Frontal cortex (tissue), 4 donors: ENCODE measurements at places on chromosomes 2 and 18.

GRCh38 chr2:6443061-6443823 lies 422.5 kb downstream of the CMPK2 start:
- no peak for DNase-seq

DNA sequence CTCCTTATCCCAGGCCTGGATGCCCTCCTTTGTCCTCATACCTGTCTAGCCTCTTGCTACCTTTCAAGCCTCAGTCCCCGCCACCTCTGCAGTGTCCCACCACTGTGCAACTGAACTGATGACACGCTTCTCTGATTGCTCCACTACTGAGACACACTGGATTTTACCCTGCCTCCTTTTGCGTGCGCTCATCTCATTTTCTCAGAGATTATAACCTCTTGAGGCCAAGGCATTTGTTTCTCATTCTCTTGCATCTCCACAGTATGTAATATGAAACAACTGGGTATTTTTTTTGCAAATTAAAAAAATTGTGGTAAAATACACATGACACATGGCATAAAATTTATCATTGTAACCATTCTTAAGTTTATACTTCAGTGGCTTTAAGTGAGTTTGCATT lies 95.4 kb downstream of the PRKCE start:
- no peak for DNase-seq

DNA sequence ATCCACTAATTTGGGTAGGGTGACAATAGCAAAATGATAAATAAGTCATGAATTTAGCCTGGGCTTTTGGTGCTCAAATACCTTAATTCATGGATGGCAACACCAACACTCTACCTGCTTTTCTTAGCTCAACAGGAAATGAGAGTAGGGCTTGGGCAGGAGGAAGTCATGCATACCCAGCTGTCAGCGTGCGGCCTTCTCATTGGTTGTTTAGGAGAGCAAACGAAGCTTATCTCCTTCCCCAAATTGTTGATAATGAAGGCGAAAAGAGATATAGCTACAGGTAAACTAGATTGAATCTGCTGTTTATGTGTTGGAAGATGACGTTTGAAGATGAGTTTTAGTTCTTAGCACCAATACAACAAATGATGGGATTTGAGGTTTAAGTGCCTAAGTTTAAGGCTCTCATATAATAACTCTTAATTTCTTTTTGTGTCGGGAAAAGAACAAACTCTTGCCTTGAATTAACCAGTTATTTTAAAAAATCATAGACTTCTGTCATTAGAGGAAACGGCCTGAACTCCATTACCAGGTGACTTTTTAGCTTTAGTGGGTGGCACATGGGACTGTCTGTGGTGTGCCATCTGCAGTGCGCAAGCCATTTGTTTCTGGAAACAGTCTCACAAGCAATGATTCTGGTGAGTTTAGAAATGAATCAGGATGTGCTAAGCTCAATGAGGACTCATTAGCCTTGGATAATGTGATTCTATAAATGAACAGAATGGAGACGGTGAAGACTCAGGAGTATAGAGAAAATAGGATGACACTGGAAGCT lies 19.8 kb downstream of the MAP4K4 start:
- no peak for DNase-seq

DNA sequence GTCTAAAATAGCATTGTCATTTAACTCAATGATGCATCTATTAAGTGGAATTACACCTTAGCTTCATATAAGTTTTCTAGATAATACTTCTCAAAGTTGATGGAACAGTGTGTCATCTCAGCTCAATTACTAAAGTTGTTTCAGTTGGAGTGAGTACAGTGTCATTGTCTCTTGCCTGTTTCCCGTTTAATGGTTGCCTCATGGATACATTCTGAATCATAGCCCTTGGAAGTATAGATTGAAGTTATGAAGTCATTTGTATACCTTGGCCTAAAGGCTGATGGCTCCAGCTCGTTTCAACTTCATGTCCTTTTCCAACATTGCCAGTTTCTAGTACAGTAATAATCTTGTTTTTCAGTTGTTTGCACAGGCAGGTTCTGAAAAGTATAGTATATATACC lies 130.5 kb upstream of the NOSTRIN start:
- no peak for DNase-seq

GRCh38 chr2:232666051-232666805 lies 30.9 kb upstream of the GIGYF2 start:
- no peak for DNase-seq

DNA sequence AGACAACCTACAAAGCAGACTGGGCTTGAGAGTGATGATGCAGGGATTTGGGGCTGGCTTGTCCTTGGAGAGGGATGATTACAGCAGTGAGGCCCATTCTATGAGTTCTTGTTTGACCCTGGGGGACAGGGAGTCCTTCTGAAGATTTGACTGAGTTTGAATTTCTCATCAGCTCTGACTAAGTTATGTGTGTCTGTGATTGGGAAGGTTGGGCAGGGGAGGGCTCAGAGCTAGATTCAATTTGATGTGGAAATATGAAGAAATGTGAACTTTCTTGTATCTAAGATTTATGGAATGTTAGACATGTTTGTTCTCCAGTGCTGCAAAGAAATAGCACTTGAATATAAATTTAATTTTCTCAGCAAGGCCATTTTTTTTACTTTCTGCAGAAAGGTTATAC lies 19.9 kb upstream of the IL1R2 start:
- no peak for DNase-seq

- DNase-seq, result no peak
Measured at GRCh38 chr2:238505119-238505891, 78.6 kb downstream of the ASB1 start.

DNA sequence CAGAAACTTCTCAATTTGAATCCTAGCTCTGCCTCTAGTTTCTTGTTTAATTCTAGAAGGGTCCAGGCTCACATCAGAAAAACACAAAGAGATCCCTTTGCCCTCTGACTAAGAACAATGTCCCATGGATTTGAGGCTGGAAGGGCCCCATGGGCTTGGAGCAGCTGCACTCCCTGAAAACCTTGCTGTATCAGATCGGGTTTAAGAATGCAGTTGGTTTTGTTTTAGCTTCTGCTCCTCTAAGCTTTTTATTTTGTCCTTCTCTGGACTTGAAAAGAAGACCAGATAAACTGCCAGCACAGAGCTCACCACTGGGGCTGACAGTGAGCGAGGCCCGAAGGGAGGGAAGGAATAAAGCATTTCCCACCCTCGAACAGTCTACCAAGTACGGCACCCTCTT lies 69.2 kb upstream of the WIPF1 start:
- no peak for DNase-seq

GRCh38 chr18:64409511-64409910 lies 260.6 kb upstream of the LINC00305 start:
- no peak for DNase-seq

DNA sequence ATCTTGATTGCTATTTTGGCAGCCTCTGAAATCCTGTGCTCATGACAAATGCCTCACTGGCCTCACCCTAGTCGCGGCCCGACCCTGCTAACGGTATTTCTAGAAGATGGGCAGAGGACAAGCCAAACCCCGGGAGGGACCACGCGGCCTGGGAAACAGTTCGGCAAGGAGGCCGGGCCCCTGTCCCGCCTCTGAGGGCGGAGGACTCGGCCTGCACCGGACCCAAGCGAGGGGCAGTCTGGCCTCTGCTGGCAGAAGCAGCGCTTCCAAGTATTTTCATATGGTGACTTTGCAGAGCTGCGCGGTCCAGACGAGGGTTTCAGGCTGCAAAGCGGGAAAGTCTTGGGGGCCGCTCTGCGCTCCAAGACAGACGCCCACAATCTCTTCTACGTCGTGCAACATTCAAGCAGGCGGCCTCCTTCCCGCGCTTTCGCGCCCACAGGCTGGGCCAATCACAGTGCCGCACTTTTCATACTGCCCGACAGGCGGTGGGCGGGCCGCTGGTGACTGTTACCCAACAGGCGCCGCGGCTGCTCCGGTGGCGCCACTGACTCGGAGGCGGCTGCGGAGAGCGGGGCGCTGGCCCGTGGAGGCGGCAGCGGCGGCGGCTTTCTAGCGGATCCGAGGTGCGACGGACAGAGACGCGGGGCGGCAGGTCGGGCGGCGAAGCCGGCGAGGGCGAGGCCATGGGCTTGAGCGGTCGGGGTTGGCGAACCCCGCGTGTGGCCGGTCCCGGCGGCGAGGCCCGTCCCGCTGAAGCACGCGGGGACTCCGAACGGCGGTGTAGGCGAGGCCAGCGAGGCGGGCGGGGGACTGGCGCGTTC lies at the start of gene RBM44:
TSS of gene RBM44 (plus strand) at position 544 of the 824 bp plus-strand sequence. CDS start 14,831 bp downstream, outside the sequence.
- no peak for DNase-seq

DNA sequence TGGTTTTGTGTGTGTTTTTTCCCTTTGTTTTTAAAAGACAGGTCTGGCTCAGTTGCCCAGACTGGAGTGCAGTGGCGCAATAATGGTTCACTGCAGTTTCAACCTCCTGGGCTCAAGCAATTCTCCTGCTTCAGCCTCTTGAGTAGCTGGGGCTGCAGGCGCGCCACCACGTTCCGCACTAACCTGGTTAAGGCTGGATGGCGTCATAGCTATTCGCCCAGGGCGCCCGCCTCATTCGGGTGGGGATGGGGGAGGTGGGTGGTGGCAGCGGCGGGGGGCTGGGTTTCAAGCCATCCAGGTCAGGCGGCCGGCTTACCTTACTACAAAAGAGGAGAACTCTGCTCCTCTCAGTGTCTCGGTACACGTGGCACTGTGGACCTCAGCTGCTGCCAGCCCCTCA lies 42.8 kb downstream of the EEF1B2 start:
- no peak for DNase-seq
